NCI-H1436 (cell line): ENCODE measurements at places on chromosomes 1 and 21.

- DNase-seq = no peak
Measured at GRCh38 chr1:159009287-159009686, 420 bp upstream of the IFI16 start.

DNA sequence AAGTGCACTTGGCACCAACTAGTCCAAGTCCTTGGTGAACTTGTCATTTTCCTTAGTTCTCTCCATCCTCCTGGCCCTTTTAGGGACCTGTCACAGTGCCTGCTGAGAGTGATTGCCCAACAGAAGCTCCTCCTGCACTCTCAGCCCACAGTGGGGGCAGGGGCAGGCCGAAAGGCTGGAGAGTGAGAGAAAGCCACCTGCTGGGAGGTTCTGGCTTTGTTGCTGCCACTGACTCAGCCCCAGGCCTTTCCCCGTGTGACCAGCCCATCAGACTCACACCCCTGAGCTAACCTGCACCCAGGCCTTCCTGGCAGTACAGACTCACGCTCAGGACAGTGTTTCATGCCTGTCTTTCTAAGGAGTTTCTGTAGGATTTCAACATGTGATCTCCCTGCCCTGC, 17.1 kb upstream of the PROK1 start:
- DNase-seq = no peak

- DNase-seq = no peak
Measured at GRCh38 chr1:26838474-26839338, 12.2 kb downstream of the ZDHHC18 start.

GRCh38 chr1:228415221-228415620, 1.4 kb downstream of the TRIM17 start:
- DNase-seq = no peak

DNA sequence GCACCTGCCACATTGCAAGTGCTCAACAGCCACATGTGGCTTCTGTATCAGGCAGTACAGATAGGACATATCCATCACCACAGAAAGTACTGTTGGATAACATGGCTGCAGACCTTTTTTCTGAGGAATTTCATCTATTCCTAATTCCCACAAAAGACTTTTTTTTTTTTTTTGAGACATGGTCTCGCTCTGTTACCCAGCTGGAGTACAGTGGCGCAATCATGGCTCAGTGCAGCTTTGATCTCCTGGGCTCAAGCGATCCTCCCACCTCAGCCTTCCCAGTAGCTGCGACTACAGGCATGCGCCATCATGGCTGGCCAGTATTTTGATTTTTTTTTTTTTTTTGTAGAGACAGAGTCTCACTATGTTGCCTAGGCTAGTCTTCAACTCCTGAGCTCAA, 33.3 kb downstream of the YARS1 start:
- DNase-seq = no peak

GRCh38 chr1:3898994-3899753, 898 bp downstream of the C1orf174 start:
- DNase-seq = no peak

GRCh38 chr1:6235296-6235677, 477 bp downstream of the ICMT start:
- no peak for DNase-seq

- DNase-seq = no peak
Measured at GRCh38 chr1:197763769-197764168, 11.5 kb downstream of the DENND1B start.
